Right forelimb (tissue), 1 donor: ENCODE measurements at places on chromosomes 4 and X.
A peak's percentile ranks its signal among the peaks of the same experiment; 100 is the strongest.

DNA sequence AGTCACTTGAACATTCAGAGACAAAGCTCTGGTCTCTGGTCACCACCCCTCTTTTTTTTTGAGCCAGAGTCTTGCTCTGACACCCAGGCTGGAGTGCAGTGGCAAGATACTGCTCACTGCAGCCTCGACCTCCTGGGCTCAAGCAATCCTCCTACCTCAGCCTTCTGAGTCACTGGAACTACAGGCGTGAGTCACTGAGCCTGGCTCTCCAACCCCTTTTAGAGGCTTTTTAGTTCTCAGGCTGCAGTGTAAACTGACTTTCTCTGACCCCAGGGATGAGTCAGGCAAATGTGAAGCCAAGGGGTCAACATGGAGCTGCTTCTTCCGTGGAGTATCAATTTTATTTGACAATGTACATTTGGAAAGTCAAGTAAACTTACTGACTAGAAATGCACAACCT lies 229.2 kb downstream of the PTTG2 start:
- DNase-seq = no peak

DNA sequence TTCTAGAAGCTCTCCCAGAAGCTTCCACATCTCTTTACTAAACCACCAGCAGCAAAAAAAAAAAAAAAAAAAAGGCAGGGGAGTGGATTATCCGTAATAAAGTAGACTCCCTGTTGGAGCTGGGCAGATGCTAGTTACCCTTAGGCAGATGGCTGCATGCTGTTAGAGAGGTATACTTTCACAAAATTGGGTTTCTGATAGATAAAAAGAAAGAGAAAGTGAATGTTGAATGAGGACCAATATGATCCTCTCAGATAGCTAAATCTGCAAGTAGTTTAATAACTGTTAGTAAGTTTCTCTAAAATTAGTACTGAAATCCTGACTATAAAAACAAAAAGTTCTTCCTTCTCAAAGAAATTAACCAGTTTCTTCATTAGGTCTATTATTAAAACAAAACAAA lies 195.4 kb downstream of the ANAPC10 start:
- no peak for DNase-seq

- no peak for DNase-seq
Measured at GRCh38 chr4:655464-656151, 18.5 kb downstream of the ATP5ME start.

DNA sequence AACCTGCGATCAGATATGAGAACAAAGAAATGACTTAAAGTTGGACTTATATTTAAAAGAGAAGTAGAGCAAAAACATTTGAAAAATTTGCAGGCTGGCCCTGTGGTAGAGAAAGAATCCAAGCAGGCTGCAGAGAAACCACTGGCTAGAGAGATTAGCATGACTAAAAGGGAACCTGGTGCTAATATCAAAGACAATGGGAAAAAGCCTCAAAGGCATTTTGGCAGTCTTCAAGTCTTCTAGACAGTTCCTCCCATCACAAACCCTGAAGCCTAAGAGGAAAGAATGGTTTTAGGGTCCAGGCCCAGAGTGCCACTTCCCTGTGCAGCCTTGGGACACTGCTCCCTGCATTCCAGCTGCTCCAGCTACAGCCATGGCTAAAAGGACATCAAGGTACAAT lies 33.4 kb downstream of the KCTD8 start:
- no peak for DNase-seq

GRCh38 chr4:180134091-180134866 lies 2108.9 kb upstream of the TENM3 start:
- peak; percentile 41 for DNase-seq

GRCh38 chr4:167233685-167234315 lies 494 bp downstream of the SPOCK3 start:
- DNase-seq = peak; percentile 62

GRCh38 chrX:12058087-12058486 lies 80.2 kb upstream of the FRMPD4 start:
- no peak for DNase-seq

- peak; percentile 37 for DNase-seq
Measured at GRCh38 chrX:55057675-55058249, 17.1 kb upstream of the PAGE2B start.

- DNase-seq = no peak
Measured at GRCh38 chr4:140615451-140615850, 46.7 kb upstream of the UCP1 start.

DNA sequence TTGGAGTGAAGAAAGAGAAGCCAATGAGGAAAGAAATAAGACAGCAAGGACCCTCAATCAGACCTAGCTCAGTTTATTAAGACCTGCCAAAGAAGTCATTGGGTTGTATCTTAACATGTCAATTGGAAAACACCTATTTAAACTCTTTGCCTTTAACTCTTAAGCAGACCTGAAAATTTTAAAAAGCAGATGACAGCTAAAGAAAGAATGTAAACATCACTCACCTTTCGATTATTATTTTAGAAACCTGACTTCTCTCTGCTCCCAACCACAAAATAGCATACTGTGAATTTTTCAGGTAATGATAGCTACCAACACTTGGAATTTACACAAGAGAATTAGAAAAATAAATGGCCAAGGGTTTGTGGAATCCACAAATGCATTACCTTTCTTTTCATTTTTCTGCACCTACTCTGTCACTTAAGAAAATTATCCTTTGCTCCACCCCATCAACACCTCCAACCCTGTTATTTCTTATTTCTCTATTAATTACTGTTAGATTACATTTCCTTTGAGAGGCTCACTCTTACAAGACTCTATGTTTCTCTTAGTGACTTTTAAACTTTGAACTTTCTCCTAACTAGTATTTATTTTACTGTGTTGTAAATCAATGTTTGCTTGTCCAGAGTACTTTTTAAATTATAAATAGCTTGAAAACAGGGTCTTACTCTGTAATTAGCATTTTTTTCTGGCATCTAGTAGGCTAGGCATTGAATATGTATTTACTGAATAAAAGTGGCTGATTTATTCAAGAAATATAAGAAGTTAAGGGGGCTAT lies 765 bp upstream of the SULT1E1 start:
- DNase-seq = no peak

- DNase-seq = no peak
Measured at GRCh38 chr4:159006202-159006601, 96.7 kb upstream of the RAPGEF2 start.

DNA sequence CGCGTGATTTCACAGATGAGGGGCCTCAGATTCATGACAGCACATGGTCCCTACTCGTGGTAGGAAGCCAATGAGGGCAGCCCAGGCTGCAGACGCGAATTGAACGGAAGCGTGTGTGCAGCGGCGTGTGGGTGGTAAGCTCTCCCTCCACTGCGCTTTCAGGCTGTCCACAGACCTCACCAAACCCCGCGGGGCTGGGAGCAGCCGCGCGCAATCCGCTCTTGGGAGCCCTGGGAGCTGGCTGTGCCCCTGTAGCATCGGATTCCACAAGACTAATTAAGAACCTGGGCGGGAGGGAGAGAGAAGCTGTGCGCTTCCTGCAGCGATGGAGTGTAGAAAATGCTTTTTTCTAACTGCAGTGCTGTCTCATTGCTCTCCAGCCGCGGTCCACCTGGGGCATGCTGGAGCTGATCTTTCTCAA lies 134.9 kb downstream of the STOX2 start:
- peak; percentile 54 for DNase-seq

GRCh38 chr4:113625902-113626301 lies 135.6 kb downstream of the CAMK2D start:
- no peak for DNase-seq

DNA sequence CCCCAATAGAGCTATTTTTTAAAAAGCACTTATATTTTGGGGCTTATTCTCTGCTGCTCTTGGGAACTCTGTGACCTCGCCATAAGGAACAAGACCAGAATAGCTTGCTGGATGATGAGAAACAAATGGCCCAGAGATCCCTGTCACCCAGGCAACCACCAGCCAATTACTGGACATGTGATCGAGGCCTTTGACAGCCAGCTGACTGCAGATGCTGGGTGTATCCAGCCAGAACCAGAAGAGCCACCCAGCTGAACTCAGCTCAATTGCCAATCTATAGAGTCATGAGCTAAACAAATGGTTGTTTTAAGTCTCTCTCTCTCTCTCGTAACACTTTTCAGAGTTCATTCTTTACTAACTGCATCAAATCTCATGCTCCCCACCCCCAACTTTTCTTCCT lies 24.4 kb upstream of the CITED1 start:
- DNase-seq = no peak

DNA sequence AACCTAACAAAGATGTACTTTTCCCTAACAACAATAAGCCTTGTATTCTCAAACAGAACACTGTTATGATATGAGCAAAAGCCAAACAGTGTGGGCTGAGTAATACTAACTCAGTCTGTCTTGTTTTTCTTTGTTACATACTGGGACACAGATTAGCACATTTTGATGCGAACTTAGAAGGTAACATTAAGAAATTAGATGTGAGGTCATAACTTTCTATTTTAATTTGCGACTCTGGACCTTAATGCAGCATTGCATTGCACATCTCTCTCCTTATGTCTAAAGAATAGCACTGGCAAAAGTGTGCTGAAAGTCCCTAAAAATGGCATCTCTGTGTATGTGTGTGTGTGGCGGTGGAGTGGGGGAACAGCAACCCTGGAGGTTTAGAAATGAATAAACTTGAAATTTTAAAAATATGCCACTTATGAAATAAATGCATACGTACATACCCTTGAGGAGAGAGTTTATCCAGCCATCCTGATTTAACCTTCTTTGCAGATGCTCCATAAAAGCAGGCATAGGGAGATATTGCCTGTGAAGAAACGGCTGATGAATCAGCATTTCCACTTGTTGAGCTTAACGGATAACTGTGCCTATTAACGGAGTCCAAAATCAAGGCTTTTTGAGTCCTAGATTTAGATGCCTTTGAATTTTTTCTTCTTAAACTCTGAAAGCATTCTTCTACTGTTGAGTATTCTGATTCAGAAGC lies 34.2 kb downstream of the ARAP2 start:
- DNase-seq = no peak

DNA sequence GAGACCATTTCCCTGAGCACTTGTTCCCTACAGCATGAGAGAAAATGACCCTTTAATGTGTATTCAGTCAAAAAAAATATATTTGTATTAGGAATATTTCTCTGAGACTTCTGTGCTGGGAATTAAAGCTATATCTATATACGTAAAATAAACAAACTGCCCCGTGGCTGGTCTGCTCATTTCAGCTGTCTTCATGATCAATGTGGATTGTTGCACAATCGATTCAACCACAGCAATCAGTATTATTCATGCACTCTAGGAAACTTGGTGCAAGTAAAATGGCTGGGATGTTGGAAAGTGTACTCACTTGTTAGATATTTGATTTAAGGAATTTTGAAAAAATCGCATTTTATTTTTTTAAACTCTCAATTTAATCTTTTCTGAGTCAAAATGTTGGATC lies 307.9 kb upstream of the ZFP42 start:
- no peak for DNase-seq

DNA sequence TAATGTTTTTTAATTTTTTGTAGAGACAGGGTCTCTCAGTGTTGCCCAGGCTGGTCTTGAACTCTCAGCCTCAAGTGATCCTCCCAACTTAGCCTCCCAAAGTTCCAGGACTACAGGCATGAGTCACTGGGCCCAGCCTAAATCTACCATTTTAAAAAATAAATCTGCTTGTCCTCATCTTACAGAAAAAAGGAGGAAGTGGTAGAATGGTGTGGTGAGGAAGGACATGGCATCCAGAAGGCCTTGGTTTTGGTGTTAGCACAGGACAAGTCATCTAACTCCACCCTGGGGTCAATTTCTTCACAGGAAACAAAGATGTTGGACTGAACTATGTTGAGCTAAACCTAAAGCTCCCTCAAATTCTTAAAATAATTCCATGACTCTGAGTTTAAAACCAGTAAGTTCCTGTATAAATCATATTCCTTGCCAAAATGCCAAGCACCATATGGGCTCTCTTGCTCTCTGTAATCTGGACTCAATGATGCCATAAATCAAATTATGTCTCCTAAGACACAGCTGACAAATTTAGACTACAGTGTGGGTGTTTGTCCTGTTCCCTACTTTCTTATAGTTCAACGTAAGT lies 253.9 kb upstream of the NOCT start:
- no peak for DNase-seq

GRCh38 chr4:80219301-80220025 lies 22.2 kb downstream of the PRDM8 start:
- DNase-seq = no peak

DNA sequence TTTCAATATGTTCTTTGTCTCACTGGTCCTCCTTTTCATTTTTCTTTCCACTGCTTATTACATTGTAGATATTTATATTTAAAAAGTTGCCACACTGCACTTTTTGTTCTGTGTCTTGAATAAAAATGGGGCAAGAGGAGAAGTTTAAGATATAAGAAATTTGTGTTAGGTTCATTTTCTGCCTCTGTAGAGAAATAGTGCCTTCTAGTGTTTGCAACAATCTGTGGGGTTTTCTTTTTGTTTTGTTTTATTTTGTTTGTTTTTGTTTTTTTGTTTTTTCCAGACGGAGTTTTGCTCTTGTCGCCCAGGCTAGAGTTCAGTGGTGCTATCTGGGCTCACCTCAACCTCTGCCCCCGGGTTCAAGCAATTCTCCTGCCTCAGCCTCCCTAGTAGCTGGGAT lies 20.1 kb upstream of the SMIM14 start:
- no peak for DNase-seq

DNA sequence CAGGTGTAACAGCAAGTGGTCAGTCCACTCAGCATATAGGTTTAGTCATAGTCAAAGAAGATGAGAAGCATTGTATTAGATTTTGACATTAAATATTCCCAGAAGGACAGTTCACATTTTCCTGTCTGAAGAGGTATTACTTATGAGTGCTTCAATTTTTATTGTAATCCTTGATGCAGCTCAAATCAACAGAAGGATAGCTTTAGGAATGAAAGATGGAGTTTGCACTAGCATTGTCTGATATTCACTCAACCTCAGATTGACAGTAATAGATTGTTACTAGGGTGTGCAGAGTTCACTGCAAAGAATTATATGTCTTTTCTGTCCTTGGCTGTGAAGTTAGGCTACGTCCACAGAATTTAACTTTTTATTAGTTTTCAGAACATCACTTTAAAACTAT lies 764.3 kb upstream of the AADAT start:
- no peak for DNase-seq

- DNase-seq = peak; percentile 64
Measured at GRCh38 chr4:53015681-53016080, 153.6 kb downstream of the RASL11B start.

- DNase-seq = no peak
Measured at GRCh38 chr4:35151816-35152572, 1092.3 kb downstream of the ARAP2 start.

DNA sequence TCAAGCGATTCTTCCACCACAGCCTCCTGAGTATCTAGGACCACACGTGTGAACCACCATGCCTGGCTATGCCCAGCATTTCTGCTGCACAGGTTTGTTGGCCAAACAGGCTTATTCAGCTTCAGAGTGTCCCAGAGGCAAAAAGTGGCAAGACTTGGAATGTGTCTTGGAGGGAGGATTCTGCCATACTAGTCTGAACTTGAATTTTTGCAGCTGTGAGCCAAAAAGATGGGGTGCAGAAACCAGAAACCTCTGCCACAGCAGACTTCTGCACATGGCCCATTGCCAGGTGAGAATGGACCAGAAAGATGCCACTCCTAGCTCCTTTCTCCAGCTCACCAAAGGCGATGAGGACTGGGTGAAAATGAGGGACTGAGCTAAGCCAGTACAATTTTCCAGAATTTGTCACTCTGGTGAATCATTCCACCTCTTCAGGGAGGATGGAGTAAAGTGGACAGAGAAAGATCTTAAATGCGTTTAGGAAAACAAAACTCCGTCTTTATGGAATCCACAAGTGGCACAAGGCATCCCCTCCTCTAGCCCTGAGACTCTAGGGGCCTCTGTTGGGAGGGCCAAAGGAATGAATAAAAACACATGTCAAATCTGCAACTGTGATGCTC lies 369.1 kb upstream of the CLNK start:
- DNase-seq = no peak

GRCh38 chr4:3369781-3370674 lies 71.7 kb upstream of the HGFAC start:
- DNase-seq = no peak
